ENCODE measurements at places on chromosomes 5 and 9.

GRCh38 chr5:168917947-168918600 is 338.9 kb upstream of the PANK3 start:
- DNase-seq, result no peak

- no peak for DNase-seq
These were observed 390.4 kb downstream of the ARHGEF28 start for GRCh38 chr5:74016373-74016772.

DNA sequence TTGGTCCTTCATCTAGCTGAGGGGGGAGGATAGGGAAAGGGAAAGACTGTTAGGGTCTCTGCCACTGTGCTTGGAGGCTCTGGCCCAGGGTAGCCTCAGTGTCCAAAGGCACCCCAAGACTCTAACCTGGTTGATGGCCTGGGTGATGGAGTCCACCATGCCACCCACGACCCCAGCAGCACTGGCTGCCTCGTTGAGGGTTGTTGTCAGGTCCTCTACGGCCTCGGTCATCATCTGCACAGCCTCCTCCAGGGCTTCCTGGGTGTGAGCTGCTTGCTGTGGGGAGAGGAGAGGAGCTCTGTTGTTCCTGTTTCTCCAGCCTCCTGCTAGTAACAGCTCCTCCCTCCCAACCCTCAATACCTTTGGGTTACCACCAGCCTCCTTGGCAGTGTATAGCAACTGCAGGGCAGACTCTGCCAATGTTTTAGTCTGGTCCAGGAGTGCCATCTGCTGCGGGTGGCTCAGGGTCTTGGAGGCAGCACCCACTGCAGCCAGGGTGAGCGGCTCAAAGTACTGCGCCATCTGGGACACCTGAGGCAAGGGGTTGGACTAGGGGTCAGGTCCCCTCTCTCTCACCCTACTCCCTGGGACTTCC is 16.2 kb upstream of the TPM2 start:
- DNase-seq, result no peak

GRCh38 chr5:59099270-59099994 is 516.6 kb downstream of the RAB3C start:
- DNase-seq, result no peak

DNA sequence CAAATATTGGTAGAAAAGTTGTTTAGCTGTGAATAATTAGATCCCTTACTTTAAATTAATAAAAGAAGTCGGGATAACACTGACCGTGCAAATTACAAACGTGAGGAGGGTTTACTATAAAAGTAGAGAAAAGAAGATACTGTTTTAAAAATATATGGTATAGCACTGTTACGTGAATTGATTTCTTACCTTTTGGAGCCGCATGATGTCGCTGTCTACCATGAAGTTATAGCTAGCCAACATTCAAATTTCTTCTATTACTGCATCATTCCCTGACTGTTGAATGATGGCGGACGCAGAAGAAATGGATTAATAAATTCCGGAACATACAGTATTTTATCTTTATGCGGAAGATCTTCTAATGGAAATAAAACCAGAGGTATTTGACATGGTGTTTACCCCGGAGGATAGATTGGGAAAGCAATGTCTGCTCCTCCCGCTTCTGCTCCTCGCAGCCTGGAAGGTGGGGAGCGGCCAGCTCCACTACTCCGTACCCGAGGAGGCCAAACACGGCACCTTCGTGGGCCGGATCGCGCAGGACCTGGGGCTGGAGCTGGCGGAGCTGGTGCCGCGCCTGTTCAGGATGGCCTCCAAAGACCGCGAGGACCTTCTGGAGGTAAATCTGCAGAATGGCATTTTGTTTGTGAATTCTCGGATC is at the start of gene PCDHA6:
PCDHA6 (plus strand) TSS at position 257 of the 658 bp plus-strand sequence; CDS start at position 389, 132 bp downstream.
- no peak for DNase-seq

DNA sequence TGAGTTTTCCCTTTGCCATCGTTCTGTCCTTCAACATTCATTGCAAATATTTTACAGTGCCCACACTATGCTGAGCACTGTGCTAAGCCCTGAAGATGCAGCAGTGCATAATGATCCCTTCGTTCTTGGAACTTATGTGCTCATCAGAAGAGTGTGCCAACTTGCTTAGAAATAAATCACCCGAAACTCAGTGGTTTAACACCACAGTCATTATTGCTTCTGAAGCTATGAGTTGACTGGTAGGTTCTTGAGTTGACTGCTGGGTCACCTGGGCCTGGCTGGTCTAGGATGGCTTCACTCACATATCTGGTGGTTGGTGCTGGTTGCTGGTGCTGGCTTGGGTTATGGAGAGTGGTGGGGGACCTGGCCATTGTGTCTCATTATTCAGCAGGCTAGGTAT is 20.9 kb downstream of the PCSK5 start:
- no peak for DNase-seq

DNA sequence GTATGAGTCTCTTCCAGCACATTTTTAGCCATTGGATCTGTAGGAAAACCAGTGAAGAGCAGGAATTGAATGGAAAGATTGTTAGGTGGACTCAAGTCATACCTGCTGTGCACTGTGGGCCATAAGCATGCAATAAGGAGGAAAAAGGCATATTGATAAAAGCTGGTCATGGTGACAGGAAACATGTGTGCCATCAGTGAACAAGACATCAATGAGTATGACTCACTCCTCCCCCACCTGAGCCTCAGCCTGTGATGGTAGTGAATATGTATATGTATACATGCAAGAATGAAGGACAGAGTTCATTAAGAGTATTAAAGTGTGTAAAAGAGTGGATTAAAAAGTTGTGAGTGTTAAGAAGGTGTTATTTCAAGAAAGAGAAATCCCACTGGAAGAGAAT is 164.5 kb downstream of the TMEM38B start:
- no peak for DNase-seq

- DNase-seq, result no peak
These were observed 130.5 kb upstream of the ITGA1 start for GRCh38 chr5:52657247-52657645.

DNA sequence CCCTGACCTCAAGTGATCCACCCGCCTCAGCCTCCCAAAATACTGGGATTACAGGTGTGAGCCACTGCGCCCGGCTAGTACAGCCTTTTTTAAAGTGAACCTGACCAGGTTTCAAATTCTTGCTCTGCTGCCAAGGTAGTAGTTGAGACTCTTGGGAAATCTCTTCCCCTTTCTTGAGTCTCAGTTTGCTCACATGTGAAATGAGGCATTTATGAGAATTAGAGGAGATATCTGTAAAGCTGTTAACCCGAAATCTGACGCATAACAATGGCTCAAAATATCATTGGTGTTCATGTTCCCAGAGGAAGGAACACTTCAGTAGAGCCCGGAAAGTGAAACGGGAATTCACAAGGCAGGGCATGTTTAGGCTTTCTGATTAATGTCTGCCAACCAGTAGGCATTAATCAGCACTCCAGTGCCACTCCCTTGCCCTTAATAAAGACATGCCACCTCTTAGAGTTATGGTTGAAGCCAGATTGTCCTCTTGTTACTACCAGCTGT is 1.5 kb downstream of the ARPC5L start:
- DNase-seq, result no peak

GRCh38 chr5:142143878-142144277 is 35.3 kb downstream of the NDFIP1 start:
- no peak for DNase-seq

- no peak for DNase-seq
These were observed 271.1 kb upstream of the MVB12B start for GRCh38 chr9:126055381-126055985.

DNA sequence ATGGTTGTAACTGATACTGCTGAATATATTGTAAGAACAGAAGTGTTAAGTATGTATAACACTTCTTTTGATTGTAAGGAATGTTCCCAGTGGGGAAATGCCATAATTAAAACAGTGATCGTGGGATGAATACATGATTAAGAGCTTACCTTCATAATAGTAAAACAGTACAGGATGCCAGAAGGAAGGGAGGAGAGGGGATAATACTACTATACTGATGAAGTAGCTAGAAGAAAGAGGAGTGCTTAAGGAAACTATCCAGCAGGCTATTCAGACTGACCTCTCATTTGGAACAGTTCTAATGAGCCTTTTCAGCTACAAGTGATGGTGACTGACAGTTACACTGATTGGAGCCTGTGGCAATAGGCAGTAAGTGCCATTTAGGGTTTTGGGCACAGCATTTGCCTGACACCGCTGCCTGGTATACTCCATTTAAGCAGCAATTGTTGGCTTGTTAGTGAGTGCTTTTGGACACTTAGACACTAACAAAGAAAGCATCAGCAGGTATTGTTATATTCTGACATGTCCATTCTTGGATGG is 33.8 kb upstream of the KDM4C start:
- DNase-seq, result no peak

DNA sequence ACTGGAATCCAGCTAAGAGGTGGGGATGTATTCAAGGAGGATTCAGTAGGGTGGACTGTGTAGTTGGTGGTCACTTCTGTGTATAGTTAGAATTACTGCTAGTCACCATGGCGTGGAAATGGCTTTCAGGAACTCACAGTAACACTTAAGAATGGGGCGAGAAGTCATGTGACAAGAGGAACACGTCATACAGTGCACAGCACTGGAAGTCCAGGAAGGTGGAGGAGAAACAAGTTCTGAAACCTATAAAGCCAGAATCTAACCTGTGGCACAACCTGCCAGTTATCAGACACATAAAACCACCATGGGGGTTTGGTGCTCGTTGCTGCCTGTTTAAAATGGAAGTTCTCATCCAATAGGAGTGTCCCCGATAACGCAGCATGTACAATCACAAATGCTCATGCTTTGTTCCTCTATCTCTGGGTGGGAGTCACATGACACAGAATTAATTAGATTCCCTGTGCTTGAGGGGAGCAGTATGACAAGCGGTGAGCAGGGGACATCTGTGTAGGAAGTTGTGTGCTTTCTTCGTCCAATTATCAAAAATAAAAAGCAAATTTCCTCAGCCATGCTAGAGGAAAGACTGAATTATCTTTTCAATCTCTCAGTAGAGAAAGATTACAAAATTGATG is 193.0 kb downstream of the SPOCK1 start:
- DNase-seq, result no peak

DNA sequence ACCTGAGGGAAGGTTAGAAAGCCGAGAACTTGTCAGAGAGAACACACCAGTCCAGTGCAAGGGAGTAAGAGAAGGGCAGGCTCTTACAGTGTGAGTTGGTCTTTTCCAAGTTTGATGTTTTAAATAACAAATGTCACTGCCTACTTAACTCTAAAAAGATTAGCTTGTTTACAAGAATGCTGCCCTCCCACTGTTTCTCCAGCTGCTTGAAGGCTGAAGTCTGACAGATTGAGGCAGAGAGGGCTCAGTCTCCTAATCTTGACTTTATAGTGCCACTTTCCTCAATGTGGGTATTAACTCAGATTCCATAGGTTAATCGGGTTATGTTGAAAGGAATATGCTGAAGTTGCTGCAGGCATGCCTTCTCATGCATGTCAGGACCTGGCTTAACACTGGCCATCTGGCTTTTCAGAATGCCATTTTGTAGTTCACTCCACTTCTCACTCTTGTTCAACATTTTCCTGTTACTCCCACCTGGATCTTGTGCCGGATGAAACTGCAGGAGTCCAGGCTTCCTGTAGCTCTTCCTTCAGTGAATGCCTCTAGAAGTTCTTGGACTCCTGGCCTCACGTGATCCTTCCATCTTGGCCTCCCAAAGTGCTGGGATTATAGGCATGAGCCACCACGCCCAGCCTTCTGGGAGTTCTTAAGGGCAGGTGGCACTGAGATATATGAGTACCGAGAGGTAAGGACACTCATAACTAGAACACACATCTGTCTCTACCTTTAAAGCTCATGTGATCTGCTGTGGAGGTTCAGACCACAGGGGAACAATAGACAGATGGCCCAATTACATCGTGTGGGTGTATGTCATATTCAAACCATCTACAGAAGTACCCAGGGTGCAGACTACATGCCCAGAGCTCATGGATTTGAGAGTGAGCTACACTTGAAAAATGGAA is 249.7 kb downstream of the ARHGAP26 start:
- no peak for DNase-seq

DNA sequence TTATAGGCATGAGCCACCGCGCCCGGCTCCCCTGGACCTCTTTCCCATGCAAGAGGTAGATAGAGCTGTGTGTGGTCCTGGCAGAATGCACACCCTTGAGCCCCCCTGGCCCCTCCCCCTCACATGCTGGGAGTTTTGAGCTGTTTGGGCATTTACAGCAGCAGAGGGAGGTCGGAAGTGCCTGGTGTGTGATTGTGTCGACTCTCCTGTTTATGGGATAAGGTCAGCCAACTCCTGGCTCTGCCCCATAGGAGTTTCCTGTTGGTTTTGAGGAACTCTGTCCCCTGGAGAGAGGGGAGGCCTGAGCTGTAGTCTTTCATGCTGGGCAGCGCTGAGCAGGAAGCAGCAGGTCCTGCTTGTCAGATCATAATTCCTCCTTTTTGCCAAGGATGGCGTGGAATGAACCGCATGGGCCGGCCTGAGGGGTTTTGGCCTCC is 6.0 kb downstream of the LRRC8A start:
- DNase-seq, result no peak

DNA sequence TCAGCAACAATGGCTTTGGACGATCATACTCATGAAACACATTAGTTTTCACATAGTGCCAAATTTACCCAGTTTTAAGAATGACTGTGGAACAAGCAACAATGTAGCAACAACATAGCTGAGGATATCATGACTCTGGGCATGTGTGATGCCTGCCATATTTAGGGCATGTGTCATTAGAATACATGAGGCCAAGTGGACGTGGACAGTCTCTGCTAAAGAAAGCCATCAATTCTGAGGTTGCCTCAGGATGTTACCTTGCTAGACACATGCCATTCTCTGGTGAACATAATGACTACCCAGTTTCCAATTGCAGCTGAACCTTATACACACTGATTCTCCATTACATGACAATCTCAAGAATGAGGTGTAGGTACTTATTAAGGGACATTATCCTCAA is 103.3 kb upstream of the ADAMTS19 start:
- no peak for DNase-seq

GRCh38 chr5:33441241-33442177 is 744 bp downstream of the TARS1 start:
- DNase-seq, result no peak

Data from left lobe of liver (tissue), 2 donors.